ENCODE measurements at places on chromosomes 16 and 17.

DNA sequence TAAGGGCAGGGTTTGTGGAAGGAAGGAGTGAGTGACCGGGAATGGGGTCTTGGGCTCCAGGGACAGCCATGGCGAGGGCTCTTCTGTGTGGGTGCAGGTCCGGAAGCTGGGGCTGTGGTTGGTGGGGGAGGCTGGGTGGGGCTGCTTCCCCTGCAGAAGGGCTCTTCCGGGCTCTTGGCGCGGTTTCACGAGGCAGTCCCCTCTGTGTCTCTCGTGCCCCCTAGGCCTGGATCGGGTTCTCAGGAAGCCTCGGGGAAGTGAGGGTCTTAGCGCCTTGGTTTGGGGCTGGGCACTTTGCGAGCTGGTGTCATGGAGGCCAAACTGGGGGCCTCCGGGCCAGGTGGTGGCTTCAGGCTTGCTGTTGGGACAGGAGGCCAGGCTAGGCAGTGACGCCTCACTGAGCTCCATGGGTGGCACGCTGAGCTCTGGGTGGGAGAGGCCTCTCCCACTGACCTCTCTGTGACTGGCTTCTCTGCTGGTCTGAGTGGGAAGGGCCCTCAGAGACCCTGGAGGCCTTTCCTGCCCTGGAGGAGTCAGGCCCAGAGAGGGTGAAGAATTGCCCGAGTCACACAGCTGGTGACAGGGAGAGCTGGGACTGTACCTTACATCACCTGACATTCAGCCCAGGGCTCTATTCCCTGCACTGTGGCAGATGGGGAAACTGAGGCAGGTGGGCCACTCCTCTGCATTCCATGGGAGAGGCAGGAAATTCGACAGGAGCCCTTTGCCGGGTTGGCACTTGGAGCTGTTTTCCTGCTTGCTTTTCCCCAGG is 8.2 kb downstream of the ADCY7 start:
- no peak for DNase-seq

- DNase-seq, result no peak
Observed at GRCh38 chr16:57867000-57867561, 64.8 kb upstream of the KIFC3 start.

DNA sequence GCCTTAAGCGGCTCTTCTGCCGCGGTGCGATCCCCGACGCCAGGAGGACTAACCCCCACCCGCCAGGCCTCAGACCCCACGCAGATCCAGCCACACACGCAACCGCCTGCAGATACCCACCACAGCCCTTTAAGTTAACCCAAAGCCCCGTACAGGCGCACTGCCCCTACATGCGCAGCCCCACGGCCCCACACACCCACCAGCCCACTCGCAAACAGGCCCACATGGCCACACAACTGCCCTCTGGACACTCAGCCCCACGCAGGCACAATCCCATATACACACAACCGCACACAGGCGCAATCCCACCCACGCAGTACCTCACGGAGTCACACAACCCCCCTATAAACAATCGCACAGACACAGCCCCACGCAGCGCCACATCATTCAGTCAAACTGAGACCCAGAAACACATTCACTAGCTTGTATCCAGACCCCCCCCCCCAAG is 41.7 kb downstream of the RAI1 start:
- no peak for DNase-seq

DNA sequence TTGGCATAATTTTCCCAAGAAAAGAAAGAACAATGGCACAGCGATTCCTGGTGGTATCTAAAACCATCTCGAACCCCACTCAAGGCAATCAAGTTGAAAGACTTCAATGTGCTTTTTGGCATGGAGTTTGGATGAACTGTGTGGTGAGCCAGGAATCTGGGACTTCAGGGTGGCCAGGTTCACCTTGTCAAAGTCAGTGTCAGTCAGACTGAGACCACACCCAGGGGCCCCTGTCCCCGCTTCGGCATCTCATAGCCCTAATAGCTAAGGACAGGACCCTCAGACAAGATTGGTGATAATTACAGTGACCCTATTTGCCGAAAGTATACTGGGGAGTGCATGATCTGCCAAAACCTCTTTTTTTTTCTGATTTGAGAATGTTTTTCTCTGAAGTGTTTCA is 25.8 kb downstream of the WFDC1 start:
- DNase-seq, result no peak

- DNase-seq, result no peak
Observed at GRCh38 chr16:78727536-78727935, 628.1 kb downstream of the WWOX start.

DNA sequence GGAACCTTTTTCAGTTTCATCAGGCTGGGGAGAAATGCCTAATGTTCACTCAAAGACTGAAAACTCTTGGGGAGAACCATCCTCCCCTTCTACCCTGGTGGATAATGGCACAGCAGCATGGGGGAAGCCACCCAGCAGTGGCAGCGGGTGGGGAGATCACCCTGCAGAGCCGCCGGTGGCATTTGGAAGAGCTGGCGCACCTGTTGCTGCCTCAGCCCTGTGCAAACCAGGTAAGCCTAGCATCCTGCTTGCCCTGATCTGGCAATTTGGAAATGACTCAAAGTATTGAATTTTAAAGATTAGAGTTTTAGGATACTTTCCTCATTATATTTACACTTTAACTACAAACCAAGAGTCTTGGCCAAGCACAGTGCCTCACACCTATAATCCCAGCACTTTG is 63.8 kb downstream of the TMC6 start:
- DNase-seq, result no peak

DNA sequence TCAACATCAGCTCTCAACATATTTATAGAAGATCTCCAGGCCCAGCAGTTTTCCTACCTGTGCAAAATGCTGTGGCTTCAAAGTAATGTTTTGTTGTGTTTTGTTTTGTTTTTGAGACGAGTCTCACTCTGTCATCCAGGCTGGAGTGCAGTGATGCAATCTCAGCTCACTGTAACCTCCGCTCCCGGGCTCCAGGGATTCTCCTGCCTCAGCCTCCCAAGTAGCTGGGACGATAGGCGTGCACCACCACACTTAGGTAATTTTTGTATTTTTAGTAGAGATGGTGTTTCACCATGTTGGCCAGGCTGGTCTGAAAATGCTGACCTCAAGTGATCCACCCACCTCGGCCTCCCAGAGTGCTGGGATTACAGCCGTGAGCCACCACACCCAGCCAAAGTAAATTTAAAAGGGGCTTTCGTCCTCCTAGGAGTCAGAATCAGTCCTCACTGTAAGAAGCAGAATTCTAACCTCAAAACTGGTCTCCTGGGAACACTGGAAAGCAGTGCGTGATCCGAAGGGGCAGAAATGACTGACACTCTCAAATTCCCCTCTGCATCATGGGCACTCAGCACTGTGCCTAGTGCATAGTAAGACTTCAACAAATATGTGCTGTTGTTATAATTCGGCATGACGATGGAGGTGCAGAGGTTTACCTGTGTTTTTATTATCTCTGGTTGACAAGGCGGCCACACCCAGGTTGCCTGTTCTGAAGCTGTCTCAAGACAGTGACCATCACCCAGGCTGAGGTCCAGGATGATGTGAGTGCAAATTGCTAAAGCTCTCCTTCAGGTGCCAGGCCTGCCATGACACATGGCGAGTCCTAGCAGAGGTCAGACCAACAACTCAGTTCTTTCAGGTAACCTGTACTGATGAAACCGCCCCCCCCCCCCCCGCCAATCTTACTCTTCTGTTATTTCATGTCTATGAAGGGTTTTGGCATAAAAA is 59.8 kb downstream of the ADCY9 start:
- no peak for DNase-seq

- DNase-seq, result peak; percentile 71
Observed at GRCh38 chr16:381789-382717, at the start of gene PGAP6. Gene PGAP6, minus strand, starts transcription at chr16:381978. Its CDS starts 157 bp downstream, at chr16:381821.

DNA sequence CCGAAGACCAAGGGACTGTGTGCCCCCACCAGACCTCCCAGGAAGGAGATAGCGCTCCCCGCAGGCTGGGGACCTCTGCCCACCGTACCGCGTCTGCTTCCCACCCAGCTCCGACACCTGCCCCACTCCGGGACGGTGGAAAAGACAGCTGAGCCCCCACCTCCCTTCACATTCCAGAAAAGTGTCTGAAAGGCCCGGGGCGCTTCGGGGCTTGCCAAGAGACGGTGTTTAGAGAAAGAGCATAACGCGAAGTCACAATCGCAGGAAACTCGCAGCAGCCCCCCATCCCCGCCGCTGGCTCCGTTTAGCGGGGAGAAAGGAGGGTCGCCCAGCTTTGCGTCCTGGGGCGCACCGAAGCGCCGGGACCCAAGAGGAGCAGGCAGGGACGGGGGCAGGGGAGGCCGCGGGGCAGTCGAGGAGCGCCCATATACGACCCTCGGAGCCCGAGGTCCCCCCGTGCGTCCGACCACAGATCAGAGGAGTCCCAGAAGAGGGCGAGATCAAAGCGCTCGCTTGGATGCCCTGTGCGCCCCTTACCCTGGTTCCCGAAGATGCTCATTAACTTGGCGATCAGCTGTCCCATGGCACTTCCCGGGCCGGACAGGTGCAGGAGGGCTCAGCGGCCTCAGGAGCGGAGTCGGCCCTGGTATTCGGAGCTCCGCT is 652 bp downstream of the ARL5C start:
- DNase-seq, result no peak

DNA sequence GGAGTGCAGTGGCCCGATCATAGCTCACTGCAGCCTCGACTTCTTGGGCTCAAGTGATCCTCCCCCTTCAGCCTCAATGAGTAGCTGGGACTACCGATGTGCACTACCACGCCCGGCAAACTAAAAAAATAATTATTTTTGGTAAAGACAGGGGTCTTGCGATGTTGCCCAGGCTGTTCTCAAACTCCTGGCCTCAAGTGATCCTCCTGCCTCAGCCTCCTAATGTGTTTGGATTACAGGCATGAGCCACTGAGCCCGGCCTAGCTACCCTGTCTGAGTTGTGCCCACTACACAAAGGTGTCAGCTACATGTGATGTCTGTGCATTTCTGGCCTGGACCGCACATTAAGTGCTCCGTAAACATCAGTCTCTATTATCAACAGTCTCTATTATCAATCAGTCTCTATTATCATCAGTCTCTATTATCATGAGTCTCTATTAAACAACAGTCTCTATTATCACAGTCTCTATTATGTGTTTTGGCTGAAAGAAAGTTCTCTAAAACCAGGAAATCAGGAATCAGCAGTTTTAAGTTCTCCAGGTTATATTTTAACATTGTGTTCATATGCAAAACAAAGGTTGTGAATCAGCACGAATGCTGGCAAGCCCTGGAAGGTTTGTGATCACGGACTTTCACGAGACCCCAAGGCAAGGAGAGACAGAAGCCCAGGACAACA is 721 bp upstream of the WWOX start:
- DNase-seq, result no peak

DNA sequence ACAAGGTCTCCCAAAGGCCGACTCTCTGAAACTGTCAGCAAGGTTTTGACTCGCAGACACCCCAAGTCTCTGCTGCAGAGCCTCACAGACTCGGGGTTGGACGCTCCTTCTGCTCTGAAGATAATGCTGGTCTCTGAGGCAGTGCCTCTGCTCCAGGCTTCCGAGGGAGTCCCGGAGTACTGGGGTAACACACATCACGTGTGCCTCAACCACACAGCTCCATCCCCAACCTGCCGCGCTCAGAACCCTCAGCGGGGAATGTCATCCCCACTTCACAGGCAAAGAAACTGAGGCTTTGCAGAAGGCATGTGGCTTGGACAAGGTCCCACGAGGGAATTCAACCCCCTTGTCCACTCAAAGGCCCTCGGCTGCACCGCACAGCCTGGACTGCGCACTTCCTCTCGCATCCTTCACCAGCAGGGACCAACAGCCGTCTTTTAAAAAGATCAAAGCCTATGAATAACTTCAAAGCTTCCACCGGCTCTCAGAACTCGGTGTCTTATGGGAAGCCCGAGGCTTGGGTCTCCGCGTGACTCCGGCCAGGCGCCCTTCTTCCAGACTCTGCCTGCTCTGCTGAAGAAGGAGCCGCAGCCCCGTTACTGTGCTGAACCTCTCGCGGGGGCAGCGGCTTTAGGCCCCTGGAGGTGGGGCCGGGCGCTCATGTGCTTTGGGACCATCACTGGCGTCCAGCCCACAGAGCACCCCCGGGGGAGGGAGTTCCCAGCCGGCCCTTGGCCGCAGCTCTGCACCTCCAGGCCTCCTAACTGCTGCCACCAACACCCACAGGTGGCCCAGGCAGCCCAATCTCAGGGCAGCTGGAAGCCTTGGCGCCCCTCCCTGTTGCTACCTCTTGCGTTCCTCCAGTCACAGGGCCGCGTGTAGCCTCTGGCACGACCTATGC is 2.2 kb downstream of the TMEM204 start:
- DNase-seq, result no peak

DNA sequence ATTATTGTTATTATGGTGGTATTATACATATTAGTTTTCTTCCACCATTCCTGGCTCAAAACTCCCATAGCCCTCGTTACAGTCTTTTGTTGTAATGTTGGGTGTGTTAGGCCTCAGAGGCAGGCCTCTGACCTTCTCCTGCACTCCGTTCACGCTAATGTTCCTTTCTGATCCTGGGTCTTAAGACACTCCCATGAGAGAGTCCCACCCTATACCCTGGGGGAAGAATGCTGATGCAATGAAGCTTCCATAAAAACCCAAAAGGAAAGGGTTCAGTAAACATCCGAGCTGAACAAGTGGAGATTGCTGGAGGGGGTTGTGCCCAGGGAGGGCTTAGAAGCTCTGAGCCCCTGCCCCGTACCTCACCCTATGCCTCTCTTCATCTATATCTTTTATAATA is 141.3 kb upstream of the NETO2 start:
- no peak for DNase-seq

DNA sequence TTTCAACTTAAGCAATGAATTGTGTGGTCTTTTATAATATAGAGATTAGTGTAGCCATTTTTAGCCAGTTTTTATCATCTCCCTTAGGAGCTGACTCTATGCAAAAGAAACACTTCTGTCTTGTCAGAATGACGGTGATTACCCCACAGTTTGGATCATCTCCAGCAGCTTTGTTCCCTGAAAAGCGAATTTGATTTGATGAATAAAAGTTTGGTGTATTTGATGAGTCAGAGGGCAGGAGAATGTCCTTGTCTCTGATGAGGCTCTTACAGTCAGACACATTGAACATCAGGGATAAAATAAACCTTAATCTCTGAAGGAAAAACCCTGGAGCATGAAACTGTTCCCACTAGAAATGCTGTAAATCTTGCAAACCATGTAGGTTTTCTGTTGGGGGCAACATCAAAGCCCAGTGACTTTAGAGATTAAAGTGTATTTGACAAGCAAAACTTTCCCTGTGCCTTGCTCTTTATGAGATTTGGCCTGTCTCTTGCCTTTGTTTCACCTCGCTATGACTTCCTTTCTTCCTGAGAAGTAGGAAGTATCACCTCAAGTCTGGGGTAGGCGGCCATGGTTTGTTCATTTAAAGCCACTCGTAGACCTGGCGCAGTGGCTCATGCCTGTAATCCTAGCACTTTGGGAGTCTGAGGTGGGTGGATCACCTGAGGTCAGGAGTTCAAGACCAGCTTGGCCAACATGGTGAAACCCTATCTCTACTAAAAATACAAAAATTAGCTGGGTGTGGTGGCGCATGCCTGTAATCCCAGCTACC is 209.3 kb downstream of the FTO start:
- no peak for DNase-seq

Data from left hindlimb (tissue), 1 donor.